ENCODE measurements at places on chromosomes 2 and 18.

GRCh38 chr2:106311041-106311370, 116.9 kb upstream of the UXS1 start:
- no peak for DNase-seq

GRCh38 chr2:63977904-63978303, 41.3 kb downstream of the VPS54 start:
- DNase-seq: no peak

DNA sequence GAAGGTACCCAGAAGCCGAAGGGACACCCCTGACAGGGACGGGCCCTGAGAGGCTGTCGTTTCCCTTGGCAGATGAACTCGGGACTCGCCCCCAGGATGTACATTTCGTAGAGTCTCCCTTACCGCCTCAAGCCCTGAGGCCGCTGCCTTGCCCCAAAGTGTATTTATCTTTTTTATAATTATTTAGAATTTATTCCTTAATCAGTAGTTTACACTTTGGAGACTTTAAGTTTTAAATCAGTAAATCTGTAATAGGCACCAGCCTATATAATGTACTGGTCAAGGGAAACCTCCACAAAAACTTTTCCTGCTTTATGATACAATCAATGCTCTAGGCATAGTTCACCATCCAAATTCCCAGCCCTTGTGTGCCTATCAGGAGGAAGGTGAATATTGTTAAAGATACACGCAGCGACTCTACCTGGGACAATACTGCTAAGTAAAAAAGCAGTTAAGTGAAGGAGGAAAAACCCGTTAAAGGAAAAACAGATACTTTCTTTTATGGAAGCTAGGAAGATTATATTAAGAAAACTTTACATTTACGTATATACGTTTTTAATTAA, 848 bp downstream of the VRK2 start:
- no peak for DNase-seq

GRCh38 chr2:88184762-88185161, 14.6 kb downstream of the THNSL2 start:
- no peak for DNase-seq
